Activated gamma-delta T cell (primary cell): ENCODE measurements at places on chromosomes 7 and 10.

GRCh38 chr7:128812514-128813168, 17.6 kb upstream of the FLNC start:
- no peak for DNase-seq

DNA sequence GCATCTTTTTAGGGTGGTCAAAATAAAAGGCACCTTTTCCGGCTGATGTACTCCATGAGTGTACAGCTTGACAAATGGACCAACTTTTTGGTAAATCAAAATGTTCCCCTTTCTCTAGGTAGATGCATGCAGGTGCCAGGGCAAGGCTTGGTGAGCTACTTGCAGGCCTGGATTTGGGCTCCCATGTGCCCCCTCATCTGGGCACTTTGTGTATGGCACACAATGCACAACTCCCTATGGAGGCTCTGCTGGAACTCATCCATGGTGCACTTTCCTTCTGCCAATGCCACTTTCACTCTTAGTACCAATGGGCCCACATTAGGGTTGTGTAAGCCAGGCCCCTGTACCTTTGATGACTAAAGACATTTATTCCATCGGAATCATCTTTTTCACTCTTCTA, 300.8 kb downstream of the SDHAF3 start:
- DNase-seq, result no peak

GRCh38 chr10:95462740-95463667, 98.2 kb downstream of the SORBS1 start:
- DNase-seq, result no peak

DNA sequence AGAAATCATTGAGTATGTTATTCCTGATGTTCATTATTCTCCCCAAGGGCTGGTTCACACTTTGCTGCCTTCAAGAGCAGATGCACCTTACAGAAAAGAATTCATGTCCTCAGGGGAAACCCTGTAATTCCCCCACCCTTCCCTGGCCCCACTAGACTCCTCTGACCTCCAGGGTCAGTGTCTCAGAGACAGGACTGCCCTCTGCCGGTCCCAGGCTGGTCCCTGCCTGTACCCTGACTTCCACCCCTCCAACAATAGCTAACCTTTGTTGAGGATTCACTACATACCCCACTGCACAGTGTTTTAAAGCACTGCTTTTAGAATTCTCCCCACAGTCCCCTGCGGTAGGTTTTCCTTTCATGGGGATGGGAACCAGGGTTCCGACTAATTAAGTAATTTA, 4.4 kb upstream of the SEPHS1 start:
- no peak for DNase-seq

GRCh38 chr10:77377678-77378352, 259.8 kb downstream of the KCNMA1 start:
- no peak for DNase-seq

GRCh38 chr7:34425194-34425593, 232.8 kb upstream of the NPSR1 start:
- DNase-seq, result no peak

DNA sequence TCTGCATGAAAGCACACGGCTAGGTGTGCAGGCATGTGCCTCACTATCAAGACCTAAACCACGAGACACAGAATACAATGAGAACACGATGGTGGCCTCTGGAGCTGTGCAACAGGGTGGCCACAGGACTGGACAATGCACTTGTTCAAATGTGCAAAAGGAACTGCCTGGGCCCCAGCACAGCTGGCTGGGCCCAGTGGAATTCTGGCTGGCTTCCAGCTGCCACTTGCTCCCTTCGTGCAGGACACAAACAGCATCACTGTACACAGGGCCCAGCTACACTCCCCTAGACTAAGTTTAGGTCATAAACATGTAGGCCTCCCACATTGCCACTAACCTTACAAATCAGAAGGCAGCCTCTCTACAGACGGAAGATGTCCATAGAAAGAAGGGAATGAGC, 23.4 kb downstream of the DOCK4 start:
- DNase-seq, result no peak

GRCh38 chr10:82811621-82812020, 936.6 kb downstream of the NRG3 start:
- no peak for DNase-seq

- no peak for DNase-seq
Measured at GRCh38 chr7:153027904-153028303, 268.4 kb downstream of the ACTR3B start.

GRCh38 chr7:46759711-46760480, 822.0 kb downstream of the TNS3 start:
- no peak for DNase-seq

DNA sequence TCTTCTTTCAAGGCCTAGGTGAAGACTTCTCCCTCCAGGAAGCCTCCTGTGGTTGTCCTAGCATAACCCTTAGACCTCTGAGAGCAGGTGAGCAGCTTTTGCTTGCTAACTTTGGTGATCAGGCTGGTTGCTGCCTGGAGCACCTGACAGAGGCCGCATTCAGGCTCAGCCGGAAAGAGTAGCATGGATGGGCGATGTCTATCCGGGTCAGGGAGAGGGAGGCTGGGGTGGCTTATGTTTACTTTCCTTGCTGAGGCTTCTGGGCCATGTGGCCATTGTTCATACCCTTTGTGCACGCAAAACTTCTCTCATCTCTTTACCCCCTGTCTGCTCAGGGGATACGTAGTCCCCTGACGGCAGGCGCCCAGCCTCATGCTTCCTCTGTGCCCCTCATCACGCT, 27.4 kb upstream of the PCBD1 start:
- DNase-seq, result no peak

DNA sequence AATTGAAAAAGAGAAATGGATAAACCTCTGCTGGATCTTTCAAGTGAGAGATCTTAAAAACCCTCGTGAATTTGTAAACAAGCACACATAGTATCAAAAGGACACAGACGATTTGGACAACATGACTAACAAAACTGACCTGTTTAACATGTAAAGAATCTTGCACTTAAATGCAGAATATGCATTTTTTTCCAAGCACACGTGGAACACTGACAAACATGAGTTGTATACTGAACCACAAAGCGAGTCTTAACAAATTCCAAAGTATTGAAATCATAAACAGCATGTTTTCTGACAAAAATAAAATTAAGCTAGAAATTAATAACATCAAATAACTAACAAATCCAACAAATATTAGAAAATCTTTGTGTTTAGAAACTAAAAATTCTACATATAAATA, 65.0 kb upstream of the ZNF746 start:
- no peak for DNase-seq

- DNase-seq, result no peak
Measured at GRCh38 chr10:44853148-44853734, 57.9 kb upstream of the TMEM72 start.

- DNase-seq, result no peak
Measured at GRCh38 chr7:14639329-14639728, 263.2 kb downstream of the DGKB start.

DNA sequence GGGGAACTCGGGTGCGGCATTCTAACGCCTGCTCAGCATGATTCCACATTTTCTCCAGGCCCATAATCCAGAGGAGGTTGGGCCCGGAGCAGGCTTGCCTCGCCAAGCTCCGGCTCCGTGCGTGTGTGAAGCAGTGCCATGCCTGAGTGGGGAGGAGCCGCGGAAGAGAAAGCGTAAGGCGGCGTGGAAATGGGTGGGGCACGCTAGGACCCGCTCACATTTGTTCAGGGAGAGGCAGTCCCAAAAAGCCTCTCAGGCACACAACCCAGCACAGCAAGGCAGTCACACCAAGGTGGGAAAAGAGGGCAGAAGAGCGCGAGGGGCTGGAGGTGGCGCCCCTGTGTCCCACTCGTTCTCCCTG, 695 bp upstream of the VDAC2 start:
- DNase-seq, result peak; percentile 48

DNA sequence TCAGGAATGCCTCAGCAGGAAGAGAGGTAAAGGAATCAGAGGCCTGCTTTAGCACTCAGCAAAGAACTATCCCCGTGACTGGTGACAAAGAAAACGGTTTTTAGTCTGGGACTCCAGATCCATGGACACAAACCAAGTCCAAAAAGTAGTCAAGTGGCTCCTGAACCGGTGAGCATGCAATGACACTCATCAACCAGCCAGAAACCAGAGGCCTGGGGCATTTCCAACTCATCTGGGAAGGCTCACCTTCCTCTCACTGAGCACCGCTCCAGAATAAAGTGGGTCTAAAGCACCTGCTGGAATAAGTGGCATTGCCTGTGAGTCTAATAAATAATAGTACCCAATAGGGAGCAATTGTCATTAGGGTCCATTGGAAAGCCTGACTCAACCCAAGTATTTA, 17.9 kb upstream of the UCN3 start:
- no peak for DNase-seq

DNA sequence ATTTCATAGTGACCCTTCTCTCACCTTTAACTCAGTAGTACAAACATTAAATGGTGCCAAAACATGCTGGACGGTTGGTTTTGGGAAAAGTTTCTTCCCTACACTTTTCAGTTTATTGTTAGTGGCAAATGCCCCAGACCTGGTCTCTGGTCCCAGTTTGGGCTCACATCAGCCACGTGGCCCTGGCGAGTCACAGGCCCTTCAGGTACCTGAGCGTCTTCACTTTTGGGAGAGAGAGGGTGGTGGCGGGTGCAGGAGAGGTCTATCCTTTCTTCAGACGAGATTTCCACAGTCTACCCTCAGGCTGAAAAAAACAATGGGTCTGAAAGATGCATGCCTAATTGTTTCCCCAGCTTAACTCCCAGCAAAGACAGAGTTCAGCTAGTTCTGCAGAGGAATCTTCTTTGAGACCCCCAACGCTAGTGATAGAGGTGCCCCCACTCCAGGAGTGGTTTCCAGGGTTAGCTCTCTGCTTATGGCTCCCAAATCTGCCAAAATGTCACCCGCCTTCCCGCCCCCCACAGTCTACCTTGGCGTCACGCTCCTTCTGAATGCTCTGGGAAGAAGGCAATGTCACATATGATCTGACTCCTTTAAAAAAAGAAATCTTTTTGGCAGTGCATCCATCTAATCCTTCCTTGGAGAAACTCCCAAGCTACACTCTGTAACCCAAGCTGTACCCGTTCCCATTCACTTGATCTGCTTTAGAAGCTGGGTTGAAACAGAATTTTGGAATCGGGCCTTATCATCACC, 384.8 kb upstream of the FOXK1 start:
- no peak for DNase-seq

- no peak for DNase-seq
Measured at GRCh38 chr10:108424656-108425055, 1260.2 kb upstream of the SORCS1 start.
